ENCODE measurements at places on chromosomes 16 and 17.
A peak's percentile ranks its signal among the peaks of the same experiment; 100 is the strongest.

- DNase-seq, result peak; percentile 15
These were observed 172.5 kb downstream of the ZFHX3 start for GRCh38 chr16:72875291-72876031.

DNA sequence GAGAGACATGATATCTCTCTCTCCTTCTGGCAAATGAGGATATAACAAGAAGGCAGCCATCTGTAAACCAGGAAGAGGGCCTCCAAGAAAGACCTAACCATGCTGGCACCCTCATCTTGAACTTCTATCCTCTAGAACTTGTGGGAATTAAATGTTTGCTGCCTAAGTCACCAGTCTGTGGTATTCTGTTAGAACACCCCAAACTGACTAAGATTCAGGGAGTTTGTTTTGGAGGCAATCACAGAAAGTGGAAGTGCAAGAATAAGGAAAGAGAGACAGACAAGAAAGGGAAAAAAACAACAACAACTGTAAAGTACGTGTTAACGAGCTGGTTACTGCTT lies 114.5 kb upstream of the GOT2 start:
- no peak for DNase-seq

GRCh38 chr17:31413081-31413799 lies 21.8 kb downstream of the RAB11FIP4 start:
- no peak for DNase-seq

- no peak for DNase-seq
These were observed 144.8 kb downstream of the GSG1L start for GRCh38 chr16:27918755-27919154.

DNA sequence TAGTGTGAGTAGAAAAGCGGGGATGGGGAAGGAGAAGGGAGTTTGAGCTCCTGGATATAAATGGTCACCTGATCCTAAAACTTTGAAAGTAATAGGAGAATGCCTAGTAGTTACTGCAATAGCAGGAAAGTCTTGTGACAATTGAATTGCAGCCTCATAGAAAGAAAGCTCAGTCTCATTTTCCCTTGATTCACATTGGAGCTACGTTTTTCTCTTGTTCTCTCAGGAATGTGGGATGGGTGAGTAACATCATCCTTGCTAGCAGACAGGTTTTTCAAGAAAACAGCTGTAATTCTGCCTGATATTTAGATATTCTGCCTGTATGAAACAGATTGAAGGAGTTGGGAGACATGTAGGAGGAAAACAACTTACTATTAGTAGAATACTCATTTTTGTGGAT lies 25.3 kb downstream of the SF3B3 start:
- DNase-seq, result no peak

GRCh38 chr17:82113422-82113821 lies 15.4 kb upstream of the FASN start:
- DNase-seq, result no peak

- no peak for DNase-seq
These were observed 32.3 kb upstream of the TANC2 start for GRCh38 chr17:62933501-62934385.

DNA sequence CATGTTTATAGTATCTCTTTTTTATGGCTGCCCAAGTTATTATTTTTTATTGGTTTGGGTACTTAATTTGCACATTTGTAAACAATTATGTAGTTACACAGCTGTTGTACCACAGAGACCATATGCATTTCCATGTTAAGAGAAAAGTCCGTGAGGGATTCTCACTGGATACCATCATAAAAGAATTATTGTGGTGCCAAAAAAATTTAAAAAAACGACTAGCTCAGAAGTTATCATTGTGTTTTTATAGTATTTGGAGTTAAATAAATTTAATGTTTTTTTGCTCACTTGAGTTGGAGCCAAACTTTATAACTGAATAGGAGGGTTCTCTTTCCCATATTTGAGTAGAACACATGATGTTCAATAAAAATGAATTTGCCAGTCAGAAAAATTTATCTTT lies 618.7 kb downstream of the WWOX start:
- DNase-seq, result peak; percentile 41

DNA sequence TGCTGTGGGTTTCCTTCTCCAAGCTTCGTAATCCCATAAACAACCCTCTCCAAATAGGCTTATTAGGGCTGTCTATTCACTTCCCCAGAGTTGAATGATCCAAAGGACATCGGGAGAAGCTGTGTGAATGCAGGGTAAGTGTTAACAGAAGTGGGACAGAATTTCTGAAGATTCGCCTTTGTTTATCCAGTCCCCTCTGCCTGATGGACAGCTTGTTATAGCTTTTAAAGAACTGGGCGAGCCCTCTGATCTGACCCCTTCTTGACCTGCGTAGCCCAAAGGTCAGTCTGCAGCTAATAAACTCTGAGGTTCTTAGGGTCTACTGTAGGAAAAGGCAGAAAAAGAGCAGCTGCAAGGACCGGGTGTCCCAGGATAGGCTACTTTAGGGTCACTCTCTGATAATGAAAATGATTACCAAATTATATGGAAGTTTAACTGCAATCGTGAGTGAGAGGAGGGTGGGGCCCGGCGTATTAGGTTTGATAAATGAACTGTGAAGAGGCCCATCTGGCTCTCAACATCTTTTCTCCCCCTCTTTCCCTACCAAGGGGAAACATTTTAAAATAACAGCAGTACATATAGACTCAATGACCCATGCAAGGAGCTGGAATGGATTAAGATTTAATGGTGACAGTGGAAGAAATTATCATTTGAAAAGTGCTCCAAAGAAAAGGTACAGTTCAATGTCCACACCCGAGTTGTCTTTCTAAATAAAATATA lies 233.4 kb downstream of the FTO start:
- no peak for DNase-seq

GRCh38 chr16:49057936-49058335 lies 223.7 kb downstream of the CBLN1 start:
- no peak for DNase-seq

- no peak for DNase-seq
These were observed 197.1 kb downstream of the BCAS3 start for GRCh38 chr17:60874772-60875171.

GRCh38 chr16:75532142-75532765 lies 3.7 kb downstream of the CHST5 start:
- DNase-seq, result peak; percentile 37

GRCh38 chr17:78239489-78239931 lies 8.1 kb downstream of the TMEM235 start:
- peak; percentile 56 for DNase-seq

DNA sequence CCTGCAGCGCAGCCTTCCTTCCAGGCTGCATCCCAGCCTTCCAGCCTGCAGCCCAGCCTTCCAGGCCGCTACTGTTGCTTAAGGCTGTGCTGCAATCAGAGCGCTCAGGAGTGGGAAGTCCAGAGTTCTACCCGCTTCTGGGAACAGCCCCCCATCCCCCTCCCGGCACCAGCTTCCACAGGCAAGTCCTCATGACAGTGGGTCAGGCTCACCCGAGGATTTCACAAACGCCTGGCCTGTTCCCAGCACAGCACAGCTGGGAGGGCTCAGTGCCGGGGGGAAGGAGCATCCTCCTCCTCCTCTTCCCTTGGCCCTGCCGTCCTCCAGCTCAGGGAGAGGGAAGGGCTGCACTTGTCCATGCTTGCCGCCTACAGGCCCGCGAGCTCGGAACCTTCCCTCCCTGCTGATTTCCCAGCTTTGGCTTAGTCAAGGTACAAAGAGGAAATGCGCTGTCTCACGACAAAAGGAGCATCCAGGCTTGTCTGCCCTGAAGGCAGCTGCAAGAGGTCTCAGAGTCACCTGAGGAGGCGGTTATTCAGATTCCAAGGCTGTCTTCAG lies 8.3 kb downstream of the SOCS3 start:
- peak; percentile 99 for DNase-seq

GRCh38 chr17:57522042-57523005 lies 222.8 kb downstream of the CCDC182 start:
- no peak for DNase-seq

GRCh38 chr16:49699841-49700175 lies 156.1 kb downstream of the ZNF423 start:
- DNase-seq, result no peak

- DNase-seq, result no peak
These were observed 1.8 kb upstream of the CDRT4 start for GRCh38 chr17:15469260-15469659.

DNA sequence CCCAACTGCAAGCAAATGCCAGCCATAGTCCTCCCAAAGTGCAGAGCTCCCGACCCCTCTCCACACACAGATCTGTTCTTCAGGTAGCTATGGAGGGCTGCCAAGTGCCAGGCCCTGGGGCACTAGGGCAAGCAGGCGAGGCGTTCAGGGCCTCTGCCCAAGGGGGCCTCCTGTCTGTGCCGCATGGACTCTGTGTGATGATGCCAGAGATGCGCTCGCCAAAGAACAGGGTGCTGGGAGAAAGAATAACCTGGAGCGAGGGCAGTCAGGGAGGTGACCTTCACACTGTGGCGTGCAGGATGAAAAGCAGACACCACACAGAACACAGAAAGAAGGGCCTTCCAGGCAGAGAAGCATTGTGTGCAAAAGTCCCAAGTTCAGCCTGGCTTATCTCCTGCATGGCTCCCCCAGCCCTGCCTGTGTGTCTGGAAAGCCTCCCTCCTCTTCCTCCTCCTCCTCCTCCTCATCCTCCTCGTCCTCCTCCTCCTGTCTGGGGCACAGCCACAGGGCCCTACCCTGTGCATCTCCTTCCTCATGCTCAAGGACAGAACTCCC lies 44.2 kb downstream of the PEMT start:
- no peak for DNase-seq

- no peak for DNase-seq
These were observed 114.0 kb downstream of the PRKCB start for GRCh38 chr16:23949630-23950290.

- DNase-seq, result peak; percentile 95
These were observed 4.8 kb upstream of the ARL4D start for GRCh38 chr17:43393944-43394482.

DNA sequence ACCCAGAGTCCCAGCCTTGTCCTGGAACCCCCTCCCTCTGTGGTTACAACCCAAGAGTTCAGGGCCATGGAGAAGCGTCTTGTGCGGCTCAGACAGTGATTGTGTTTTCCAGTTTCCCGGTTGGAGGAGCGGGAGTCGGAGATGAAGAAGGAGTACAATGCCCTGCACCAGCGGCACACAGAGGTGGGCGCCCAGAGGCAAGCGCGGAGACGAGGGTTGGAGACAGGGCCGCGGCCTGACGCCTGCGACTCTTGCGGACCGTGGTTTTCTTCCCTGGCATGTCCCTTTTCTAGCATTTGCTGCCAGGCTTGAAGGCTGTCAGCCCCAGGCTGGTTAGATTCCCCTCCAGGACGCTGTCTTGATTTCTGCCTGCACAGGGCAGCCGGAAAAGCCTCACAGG lies 23.0 kb downstream of the MAPK8IP3 start:
- no peak for DNase-seq

- DNase-seq, result peak; percentile 46
These were observed at the start of gene WNK4 for GRCh38 chr17:42779936-42780850. TSS of gene WNK4 (plus strand) at chr17:42780610. CDS start at chr17:42780699, 89 bp downstream.

GRCh38 chr16:55552621-55553020 lies 13.9 kb upstream of the CAPNS2 start:
- DNase-seq, result no peak

DNA sequence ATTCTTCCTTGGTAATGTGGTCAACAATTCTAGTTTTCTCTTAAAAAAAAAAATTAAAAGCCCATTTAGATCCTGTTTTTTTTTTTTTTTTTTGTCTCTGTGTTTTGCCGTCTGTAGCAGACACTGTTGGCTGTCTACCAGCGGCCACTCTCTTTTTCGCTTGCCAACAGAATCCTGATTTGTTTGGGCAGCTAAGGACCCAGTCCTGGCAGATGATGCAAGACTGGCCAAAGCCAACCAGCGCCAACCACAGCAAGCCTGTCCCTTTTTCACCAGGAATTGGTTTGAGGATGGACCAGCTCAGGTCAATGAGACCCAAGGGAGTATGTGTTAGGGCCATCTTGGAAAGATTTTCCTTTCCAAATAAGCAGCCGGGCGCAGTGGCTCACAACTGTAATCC lies 28.2 kb downstream of the ST3GAL2 start:
- DNase-seq, result no peak

GRCh38 chr16:21653571-21653970 lies 1.2 kb upstream of the IGSF6 start:
- DNase-seq, result no peak

- no peak for DNase-seq
These were observed 45.6 kb downstream of the METRNL start for GRCh38 chr17:83124871-83125514.

DNA sequence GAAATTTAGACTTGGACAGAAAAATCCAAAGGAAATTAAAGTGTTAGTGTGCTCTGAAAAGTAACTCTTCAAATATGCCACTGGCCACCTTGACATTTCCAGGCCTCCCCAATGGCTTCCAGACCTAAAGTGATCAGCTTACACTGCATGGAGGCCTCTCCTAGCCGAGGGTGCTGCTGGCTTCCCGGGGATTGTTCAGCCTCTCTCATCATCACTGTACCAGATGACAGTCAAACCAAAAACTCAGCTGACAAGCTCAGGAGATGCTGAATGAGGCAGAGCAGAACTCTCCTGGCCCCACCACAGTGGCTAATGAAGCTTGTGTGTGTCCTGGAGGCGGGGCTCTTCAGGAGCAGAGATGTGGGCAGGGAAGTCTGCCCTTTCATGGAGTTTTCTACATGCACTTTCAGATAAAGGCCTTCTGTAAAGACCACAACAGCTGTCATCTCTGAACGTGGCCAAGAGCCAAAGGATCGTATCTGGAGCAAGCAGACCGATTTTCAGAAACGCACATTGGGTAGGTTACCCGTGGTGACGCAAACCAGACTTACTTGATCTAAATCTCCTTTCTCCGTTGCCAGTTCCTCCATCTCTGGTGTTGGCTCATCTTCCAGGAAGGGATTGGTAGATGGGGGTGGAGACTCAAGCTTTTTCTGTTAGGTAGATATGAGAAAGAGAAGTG lies 113.3 kb downstream of the VPS53 start:
- no peak for DNase-seq

DNA sequence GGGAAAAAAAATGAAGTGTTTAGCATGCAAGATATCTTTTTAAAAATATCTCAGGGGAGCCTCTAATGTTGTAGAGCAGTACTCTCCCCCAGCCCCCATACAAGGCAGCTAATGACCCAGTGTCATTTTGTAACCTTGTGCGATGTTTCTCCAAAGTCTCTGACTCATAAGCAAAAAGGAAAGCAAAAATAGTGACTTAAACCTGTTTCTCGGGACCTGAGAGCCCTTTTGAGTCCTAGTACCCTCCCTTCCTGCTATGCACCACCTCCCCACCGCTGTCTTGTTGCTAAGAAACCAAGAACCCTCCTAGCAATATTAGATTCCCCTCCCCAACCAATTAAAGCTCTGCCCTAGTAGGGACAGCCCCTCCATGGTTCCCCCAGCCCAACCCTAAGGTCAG lies 2.8 kb downstream of the MYCBPAP start:
- peak; percentile 42 for DNase-seq

- no peak for DNase-seq
These were observed 88.6 kb upstream of the CHMP6 start for GRCh38 chr17:80902963-80903611.

- DNase-seq, result peak; percentile 91
These were observed 127.3 kb upstream of the NUDT7 start for GRCh38 chr16:77594799-77595596.

DNA sequence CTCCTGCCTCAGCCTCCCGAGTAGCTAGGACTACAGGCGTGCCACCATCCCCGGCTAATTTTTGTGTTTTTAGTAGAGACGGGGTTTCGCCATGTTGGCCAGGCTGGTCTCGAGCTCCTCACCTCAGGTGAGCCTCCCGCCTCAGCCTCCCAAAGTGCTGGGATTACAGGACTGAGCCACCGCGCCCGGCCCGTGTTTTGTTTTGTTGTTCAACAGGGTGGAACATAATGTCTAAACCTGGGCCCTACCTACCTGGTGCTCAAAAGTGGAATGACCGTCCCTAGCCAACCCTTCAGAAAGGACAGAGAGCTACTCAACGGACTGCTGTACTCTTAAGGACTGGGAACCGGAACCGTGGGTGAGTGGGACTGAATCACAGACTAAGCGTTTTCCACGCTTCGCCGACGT lies 772 bp upstream of the KIF22 start:
- no peak for DNase-seq

Data from kidney (tissue), 22 donors.